ENCODE measurements at places on chromosomes 7 and 10.

- no peak for DNase-seq
Measured at GRCh38 chr10:109534193-109534592, 389.1 kb downstream of the XPNPEP1 start.

GRCh38 chr7:148665221-148665620 is 33.5 kb upstream of the CUL1 start:
- DNase-seq, result no peak

DNA sequence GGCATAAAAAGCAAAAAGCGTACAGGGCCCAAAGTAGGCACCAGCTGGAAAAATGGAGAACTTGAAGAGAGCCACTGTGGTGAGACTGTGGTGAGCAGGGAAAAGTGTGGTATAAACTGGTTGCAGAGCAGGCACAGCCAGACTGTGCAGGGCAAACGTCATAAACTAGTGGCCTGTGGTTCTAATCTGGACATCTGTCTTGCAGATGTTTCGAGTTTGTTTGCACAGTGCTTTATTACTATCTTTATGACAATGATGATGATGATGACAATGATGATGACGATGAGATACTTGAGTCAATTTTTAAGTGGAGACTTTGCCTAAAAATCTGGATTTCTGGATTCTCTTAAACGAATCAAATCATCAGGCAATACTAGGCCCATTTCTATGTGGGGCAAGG is 45.7 kb downstream of the SEMA3C start:
- DNase-seq, result no peak

- no peak for DNase-seq
Measured at GRCh38 chr7:28627896-28628295, 215.6 kb downstream of the CREB5 start.

- no peak for DNase-seq
Measured at GRCh38 chr10:121231079-121231478, 367.2 kb downstream of the FGFR2 start.

Data from LNCaP clone FGC (cell line).